ENCODE measurements at places on chromosomes 12 and 14.

GRCh38 chr12:89183985-89184435 lies 168.3 kb downstream of the DUSP6 start:
- no peak for DNase-seq

DNA sequence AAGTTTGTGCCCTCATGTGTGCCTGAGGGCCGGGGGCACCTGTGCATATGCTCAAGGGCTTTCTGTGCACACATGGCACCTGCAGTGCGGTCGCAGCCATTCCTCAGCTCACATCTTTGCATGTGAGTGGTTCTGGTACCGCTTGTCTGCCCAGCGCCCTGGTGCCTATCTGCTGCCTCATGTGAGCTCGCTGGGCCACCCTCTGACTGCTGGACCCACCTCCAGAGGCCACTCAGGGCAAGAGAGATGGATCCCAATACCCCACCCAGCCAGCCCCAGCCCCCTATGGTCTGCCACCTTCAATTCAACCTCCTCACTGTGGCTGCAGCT lies 5.4 kb upstream of the AMN start:
- DNase-seq = no peak

- DNase-seq = no peak
Observed at GRCh38 chr12:121872546-121873215, 14.0 kb upstream of the HPD start.

DNA sequence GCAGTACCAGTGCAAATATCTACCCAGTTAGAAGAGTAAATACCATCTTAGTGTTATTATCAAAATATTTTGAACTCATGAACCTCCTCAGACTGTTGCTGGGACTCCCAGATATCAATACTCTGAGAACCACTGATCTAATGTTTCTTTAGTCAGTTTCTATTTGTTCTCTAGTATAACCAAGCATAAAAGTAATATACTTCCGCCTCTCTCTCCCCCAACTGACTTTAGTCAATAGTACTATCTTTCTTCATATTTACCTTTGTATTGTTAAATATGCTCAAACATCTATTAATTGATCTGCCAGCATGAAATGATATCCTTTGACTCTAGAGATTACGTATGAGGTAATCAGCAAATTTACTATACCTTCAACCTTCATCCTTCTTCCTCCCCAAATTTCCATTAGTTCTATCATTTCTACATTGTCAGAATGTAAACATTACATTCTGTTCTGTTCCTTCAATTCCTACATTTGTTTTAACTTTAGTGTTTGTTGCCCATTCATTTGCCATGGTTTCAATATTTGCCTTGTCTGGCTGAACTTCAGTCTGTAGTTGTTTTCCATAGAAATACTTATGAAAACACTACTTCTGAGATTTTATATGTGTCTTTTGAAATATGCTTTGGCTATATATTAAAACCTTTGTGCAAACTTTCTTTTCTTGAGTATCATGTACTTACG lies 192.5 kb upstream of the PDE3A start:
- no peak for DNase-seq

DNA sequence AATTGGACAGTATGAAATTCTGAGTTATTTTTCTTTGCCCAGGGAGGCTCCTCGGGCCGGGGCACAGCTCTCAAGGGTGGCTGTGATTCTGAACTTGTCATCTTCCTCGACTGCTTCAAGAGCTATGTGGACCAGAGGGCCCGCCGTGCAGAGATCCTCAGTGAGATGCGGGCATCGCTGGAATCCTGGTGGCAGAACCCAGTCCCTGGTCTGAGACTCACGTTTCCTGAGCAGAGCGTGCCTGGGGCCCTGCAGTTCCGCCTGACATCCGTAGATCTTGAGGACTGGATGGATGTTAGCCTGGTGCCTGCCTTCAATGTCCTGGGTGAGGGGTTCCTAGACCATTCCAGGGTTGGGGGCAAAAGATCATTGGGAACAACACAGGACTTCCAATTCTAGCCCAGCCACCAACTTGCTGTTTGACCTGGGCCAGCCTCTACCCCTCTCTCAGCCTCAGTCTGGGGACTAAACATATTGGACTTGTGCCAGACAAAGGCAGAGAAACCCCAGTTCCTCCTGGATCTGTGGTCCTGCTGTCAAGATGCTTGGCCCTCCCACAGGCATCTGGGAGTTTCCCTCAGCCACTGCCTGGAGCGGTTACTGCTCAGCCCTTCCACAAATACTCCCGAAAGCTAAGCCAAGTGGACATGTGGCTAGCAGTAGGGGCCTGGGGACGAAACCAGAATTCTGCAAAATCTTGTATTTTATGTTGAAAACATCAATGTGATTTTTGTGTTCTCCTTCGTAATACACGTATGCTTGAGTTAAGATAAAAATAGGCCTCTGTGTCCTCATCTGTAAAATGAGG lies 3.5 kb downstream of the OAS3 start:
- DNase-seq = no peak

DNA sequence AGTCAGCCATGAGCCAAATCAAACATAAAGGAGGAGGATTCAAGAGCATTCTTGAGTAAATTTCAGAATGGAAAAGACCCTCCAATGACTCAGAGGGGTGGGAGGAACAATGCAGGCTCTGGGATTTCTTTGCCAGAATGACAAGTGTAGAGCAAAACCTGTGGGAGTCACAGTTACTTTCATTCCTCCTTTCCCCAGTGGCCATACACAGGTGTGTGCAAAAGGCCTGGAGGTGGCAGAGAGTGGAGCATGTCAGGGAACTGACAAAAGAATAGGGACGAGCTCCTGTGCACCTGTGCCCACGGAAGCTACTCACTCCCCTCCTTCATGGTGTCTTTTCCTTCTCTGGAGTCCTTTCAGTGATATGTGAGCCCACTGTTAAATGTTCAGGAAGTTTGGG lies 9.4 kb upstream of the CIPC start:
- DNase-seq = no peak

DNA sequence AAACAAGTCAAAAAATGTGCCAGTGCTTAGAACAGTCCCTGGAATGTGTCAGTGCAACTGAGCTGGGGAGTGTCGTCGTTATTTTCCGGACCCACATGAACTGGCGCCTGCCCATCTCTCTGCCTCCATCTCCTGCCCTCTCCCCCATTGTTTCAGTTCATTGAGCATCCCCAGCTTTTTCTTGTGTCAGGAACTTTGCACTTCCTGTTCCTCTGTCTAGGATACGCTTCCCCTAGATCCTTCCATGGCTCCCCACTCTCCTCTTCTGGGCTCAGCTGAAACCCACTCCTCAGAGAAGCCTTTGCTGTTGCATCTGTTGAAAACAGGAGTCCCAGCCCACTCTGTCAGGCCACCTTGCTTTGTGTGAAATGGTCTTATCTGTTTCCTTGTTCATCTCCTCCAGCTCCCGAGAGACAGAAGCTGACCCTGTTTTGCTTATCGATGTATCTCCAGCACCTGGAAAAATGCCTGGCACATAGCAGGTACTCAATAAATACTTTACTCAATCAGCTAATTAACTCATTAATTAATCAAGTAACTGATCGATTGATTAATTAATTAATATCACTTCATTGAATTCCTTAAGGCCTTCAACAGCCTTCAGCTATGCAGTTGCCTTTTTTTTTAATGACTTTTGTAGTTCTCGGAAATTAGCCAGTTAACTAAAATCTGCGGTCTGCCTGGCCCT lies 2.7 kb upstream of the SCARB1 start:
- no peak for DNase-seq

DNA sequence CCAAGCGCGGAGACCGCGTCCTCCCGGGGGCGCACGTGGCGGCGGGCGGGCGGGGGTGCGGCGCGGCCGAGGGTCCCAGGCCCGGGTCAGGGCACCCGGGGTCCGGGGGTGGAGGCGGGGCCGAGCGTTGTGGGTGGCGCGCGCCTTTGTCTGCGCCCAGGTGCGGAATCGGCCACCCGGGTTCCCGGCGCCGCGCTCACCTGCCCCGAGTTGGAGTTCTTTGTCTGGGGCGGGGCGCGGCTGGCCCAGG lies 50.1 kb downstream of the LRCOL1 start:
- peak; percentile 24 for DNase-seq

GRCh38 chr14:104724407-104724980 lies 465 bp downstream of the ADSS1 start:
- DNase-seq = no peak

- no peak for DNase-seq
Observed at GRCh38 chr12:88490425-88490824, 89.8 kb downstream of the KITLG start.

DNA sequence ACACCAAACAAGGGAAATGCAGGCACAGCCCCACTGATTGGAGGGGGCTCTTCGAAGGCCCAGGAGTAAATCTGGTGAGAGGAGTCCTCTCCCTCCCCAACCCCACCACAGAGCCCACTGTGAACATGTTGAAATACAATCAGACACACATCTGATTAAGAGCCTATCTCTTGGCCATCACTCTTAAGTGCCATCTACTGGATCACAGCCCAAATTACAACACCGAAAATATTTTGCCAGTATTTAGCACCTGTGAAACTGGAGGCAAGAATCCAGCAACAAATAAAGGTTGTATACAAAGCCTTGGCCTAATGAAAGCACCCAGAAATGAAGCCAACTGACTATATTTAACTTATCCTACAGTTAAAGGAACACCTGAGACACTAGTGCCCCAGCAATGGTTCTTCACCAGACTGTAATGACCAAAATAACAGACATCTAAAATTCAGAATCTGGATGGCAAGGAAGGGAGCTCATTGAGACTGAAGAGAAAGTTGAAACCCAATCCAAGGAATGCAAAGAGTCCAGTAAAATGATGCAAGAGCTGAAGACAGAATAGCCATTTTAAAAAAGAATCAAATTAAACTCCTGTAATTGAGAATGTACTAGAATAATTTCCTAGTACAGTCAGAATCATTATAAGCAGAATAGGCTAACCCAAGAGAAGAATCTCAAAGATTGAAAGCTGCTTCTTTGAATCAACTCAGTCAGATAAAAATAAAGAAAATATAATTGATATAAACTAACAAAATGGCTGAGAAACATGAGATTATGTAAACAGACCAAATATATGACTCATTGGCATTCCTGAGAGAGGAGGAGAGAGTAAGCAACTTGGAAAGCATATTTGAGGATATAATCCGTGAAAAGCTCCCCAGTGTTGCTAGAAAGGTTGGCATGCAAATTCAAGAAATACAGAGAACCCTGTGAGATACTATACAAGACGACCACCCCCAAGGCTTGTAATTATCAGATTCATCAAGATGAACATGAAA lies 1117.0 kb downstream of the FLRT2 start:
- DNase-seq = peak; percentile 1

GRCh38 chr14:49541049-49541448 lies 45.1 kb downstream of the RPS29 start:
- no peak for DNase-seq

- DNase-seq = no peak
Observed at GRCh38 chr14:88248606-88249005, 74.5 kb downstream of the KCNK10 start.

- no peak for DNase-seq
Observed at GRCh38 chr14:95346820-95347219, 27.1 kb upstream of the CLMN start.

DNA sequence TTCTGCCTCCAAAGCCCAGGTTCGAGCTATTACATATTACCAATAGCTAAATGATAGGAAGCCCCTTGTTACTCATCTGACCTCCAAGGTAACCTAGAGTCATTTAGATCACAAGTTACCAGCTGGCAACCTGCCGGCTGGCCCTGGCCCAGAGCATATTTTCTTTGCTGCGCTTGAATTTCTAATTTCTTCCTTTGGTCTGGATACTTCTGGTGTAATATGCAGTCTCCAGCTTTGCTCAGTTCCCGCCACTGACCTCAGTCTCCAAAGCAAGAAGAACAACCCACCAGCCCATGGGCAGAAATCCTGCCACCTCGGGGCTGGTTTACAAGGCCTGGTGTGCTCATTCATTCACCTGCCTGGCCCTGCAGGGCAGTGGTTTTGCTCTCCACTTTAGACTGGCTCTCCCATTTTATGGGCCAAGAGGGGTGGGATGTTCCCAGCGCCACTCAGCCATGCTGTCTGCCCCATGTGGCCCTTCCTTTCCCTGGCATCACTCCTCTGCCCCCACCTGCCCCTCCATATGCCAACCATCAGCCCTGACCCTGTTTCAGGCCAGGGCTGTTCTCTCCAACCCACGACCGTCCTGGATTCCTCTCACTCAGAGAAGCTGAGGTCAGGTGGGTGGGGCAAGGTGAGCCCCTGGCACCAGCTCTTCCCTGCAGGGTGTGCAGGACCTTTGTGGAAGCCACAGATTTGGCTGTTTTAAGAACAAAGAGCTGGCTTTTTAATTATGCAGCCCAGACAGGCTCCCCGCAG lies 76.0 kb downstream of the PRIMA1 start:
- no peak for DNase-seq

GRCh38 chr12:95789126-95790032 lies 1.2 kb downstream of the NTN4 start:
- DNase-seq = no peak

- no peak for DNase-seq
Observed at GRCh38 chr14:100820957-100821356, 5.0 kb upstream of the MEG3 start.

DNA sequence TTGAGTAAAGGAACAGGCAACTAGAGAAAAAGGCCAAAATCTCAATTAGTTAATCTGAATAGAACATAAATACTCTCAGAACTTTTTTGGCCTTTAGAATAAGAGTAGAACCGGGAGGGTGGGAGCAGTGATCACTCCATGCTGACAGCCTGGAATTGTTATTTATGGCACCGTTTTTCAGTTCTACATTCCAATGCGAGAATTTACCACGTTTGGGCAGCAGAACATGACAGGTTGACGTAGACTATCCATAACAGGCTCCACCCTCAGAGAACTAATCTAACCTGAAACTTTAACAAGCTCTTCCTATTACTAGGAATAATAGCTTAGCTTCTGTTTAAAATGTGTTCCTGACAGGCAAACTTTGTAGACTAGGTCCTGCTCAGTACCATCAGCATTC lies 379.1 kb downstream of the SEC23A start:
- DNase-seq = no peak

DNA sequence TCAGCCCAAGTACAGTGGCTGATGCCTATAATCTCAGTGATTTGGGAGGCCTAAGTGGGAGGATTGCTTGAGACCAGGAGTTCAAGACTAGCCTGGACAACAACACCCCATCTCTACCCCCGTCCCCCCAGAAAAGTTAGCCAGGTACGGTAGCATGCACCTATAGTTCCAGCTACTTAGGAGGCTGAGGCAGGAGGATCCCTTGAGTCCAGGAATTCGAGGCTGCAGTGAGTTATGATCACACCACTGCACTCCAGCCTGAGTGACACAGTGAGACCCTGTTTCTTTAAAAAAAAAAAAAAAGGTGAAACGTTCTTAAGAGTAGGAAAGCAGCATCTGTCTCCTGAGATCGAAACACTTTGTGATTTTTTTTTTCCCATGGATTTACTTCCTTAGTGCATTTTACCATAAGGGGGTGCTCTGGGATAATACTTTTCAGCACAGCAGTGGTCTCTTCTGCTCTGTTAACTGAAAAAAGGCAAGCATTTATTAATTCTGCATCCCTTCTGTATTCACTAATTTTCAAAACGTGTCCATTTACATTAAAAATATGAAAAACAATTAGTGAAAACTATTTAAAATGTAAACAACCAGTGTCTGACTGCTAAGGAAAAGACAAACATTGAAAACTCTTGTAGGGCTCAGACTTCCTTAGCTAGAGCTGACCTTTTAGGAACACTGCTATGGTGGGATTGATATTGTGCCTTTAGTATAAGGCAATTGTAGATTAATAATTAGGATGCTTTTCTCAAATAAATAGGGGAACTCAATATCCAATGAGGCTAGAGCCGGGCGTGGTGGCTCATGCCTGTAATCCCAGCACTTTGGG lies 31.2 kb upstream of the USP44 start:
- no peak for DNase-seq

Data from GM12865 (cell line).